ENCODE measurements at places on chromosomes 16 and 17.

GRCh38 chr17:57861000-57861789, 11.4 kb upstream of the MRPS23 start:
- DNase-seq = peak; percentile 78

DNA sequence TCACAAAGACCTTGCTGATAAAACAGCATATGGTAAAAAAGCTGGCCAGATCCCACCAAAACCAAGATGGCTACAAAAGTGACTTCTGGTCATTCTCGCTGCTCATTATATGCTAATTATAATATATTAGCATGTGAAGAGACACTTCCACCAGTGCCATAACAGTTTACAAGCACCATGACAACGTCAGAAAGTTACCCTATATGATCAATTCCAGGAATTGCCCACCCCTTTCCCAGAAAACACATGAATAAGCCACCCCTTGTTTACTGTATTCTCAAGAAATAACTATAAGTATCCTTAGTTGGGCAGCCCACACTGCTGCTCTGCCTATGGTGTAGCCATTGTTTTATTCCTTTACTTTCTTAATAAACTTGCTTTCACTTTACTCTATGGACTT, 44.6 kb upstream of the IRX5 start:
- no peak for DNase-seq

DNA sequence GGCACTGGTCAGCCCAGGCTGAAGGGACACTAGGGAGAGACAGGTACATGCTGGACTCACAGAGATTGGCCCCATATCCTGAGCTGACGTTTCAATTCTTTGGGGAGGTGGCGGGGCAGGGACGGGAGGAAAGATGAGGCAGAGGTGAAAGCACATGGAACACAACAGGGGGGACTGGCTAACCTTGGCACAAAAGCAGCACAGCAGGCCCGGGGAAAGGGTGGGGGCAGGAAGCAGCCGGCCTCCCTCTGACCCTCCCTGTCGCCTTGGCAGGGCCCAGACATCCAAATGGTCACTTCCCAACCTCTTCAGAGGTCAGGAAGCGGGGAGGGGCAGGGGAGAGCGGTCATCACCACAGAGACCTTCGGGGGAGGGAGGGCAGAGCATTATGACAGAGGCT, 6.6 kb downstream of the VAT1 start:
- no peak for DNase-seq

DNA sequence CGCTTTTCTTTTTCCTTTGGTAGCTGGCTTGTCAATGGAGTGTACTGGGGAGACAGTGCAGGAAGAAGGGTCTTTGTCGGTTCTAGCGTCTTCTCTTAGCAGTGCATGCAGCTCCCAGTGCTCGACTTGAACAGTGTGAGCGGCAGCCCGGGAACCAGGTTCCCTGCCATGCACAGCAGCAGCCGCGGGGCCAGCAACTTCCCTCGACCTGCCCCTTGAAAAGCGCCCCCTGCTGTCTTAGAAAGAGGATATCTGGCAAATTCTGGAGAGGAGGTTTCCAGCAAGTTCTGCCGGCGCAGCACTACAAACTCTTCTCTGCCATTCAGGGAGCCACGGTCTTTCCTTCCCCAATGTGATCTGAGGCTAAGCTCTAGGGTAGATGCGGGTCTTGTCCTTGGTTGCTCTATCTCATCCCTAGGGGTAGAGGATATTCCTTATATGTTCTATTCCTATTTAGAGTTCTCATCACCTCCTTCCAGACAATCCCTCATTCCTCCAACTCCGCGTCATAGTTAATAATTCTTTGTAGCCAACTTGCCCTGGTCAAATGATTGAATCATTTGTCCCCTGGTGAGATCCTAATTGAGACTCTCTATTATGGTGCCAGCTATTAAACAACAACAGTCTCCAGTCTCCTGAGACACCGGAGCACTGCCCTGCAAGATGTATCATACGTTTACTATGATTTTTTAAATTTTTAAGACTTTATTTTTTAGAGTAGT, 451.3 kb downstream of the PMP22 start:
- DNase-seq = peak; percentile 71

GRCh38 chr16:9827062-9827752, 355.0 kb downstream of the GRIN2A start:
- no peak for DNase-seq

DNA sequence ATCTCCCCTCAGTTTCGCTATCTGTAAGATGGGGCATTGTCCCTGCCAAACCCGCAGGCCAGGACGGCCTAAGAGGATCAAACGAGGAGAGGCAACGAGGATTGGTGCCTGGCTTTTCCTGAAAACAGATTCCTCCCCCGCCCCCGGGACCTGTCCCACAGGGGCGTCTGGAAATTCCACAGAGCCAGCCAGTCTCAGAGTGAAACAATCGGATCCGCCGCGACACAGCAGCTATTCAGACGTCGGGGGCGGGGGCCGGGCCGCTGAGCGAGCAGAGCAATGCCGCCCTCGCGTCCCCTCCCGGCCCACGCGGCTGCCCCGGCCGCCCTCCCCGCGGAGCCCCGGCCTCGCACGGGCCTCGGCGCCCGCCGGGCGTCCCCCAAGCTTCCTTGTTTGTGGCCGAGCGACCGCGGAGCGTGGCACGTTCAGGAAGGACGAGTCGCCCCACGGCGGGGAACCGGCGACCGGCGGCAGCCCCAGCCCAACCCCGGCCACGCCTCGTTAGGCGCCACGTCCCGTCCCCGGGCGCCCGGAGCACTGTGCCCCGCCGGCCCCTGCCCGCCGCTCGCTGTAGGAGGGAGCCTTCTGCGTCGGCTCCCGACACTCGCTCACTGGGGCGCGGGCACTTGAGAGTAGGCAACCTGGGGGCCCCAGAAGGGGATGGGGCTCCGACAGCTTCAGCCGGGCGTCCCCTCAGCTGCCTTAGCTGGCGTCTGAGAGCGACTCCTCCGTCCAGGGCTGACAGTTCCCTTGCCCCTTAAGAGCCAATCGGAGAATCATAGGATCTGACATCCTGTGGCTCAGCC, 29.6 kb upstream of the PHOSPHO1 start:
- peak; percentile 59 for DNase-seq

- no peak for DNase-seq
Measured at GRCh38 chr16:2528161-2529060, 2.8 kb downstream of the CEMP1 start.

GRCh38 chr17:5595831-5596230, 11.5 kb upstream of the NLRP1 start:
- no peak for DNase-seq

- DNase-seq = no peak
Measured at GRCh38 chr17:35618628-35619027, 31.5 kb downstream of the AP2B1 start.

Measured in NCI-H82 (cell line).